ENCODE measurements at places on chromosomes 5 and 9.

DNA sequence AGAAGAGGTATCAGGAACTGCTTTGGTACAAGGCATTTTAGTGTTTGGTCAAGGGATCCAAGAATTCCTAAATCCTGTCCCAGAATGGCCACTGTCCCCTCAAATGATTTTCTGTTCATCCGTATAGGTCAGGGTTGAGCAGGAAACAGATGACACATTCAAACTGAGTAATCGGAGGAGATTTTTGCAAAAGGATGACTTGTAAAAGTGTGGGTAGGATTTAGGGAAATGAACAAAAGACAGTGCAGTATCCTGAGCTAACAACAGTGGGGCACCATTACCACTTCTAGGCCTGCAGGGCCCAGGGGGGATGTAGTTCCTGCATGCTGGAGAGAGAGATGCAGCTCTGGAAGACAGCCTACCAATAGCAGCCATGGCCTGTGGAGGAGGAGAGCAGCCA lies 290.1 kb downstream of the ZSWIM6 start:
- no peak for DNase-seq

- DNase-seq: no peak
Measured at GRCh38 chr9:91033270-91033669, 231.7 kb downstream of the SYK start.

- no peak for DNase-seq
Measured at GRCh38 chr9:75462866-75463265, 374.6 kb downstream of the OSTF1 start.

DNA sequence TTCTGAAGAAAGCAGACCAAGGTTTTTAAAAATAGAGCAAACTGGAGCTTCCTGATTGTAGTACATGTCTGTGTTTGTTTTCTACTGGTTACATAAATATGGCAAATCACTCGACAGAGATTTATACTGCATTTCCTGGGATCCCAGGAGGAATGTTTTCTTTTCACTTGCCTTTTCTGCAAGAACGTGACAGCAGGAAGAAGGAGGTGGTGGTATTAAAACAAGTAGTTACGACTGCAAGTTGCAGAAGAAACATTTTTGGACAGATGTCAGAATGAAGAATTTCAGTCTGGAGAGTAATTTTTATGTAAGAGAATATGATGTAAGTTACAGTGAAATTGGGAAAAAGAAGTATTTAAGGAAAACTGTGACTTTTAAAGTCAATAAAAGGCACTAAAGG lies 253.7 kb upstream of the NFIL3 start:
- no peak for DNase-seq

DNA sequence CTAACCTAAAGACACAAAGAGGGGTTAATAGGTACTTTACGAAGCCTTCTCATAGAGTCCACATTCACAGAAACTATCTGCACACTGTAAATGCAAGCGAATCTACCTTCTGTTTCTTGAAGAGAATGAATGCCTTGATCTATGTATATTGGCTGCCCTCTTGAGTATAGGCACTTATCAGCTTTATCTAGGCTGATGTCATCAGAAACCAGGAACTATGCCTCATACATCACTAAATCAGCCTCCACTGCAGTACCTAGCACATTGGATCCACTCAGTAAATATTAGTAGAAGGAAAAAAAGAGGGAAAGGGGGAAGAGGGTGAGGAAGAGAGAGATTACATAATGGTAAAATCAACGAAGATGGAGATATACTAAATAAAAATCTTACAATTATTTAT lies 477.1 kb downstream of the CAAP1 start:
- no peak for DNase-seq
